Renal pelvis (tissue), 12 donors: ENCODE measurements at places on chromosomes 12 and 14. TPM values are rescaled to one million over a fixed set of nuclear protein-coding genes. Genes with fewer than 3 reads are reported as not detected.

DNA sequence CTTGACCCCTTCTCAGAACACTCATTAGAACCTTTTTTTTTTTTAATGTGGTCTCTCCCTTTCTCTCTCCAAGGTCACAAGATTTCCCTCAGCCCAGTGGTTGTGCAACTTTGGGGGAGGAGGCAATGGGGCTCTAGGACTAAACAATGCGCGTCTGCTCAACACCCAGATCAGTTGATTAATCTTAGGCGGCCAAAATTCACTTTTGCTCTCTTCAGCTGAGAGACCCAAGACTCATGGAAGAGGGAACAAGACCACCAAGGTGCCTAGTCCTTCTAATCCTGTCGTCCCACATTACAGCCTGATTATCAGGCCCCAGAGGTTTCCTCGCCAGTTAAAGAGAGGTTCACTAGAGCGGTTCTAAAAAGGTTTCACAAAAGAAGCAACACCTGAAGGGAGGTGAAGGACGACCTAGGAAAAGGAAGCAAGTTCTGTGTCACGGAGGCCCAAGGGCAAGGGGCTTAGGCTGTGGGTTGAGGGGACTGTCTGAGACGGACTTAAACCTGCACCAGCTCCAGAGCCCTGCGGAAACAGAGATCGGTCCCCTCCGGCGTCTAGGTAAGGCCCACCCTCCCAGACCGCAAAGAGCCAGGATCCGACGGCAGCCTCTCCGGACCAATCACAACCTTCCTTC, 824 bp upstream of the TARBP2 start:
- DNase-seq: no peak

DNA sequence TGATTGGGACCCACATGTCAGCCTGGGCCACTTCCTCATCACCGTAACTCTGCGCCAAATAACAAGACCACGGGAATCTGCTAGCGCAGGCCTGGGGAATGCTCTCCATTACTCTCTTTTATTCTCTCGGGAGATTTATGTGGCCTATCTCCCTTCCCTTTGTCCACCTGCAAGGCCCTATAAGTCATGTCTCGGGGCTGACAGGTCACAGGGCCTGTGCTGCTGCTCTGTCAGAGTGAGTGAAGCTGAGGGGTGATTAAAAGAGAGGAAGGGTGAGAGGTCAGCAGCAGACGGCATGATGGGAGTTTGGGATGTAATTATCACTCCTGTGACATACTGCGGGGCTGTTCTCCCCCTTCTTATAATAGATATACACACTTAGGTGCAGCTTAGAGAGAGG, 26.2 kb upstream of the GPATCH2L start:
- no peak for DNase-seq

DNA sequence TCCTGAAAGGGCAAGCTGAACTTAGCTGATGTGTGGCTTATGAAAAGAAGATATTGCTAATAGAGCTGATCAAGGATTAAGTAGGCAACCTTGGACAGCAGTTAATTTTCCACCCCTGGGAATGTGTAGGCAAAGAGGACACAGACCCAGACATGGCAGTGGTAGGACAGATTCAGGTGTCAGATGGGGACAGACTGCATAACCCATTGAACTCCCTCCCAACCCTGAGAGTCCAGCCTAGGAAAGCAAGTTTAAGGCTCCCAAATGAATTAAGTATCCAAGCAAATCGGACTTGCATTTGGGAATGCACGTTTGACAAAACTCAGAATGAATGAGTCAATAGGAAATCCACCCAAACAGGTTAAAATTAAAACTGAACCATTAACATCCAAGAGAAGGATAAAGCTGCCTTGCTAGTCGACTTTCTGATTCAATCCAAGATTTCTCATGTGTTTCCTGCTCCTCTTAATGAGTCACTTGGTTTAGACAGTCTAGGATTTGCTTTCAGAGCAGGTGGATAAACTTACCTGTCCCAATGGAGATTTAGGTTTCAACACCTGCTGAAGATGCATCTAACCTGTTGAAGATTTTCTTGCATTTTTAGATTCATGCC, 385.4 kb downstream of the CCDC91 start:
- DNase-seq: no peak

DNA sequence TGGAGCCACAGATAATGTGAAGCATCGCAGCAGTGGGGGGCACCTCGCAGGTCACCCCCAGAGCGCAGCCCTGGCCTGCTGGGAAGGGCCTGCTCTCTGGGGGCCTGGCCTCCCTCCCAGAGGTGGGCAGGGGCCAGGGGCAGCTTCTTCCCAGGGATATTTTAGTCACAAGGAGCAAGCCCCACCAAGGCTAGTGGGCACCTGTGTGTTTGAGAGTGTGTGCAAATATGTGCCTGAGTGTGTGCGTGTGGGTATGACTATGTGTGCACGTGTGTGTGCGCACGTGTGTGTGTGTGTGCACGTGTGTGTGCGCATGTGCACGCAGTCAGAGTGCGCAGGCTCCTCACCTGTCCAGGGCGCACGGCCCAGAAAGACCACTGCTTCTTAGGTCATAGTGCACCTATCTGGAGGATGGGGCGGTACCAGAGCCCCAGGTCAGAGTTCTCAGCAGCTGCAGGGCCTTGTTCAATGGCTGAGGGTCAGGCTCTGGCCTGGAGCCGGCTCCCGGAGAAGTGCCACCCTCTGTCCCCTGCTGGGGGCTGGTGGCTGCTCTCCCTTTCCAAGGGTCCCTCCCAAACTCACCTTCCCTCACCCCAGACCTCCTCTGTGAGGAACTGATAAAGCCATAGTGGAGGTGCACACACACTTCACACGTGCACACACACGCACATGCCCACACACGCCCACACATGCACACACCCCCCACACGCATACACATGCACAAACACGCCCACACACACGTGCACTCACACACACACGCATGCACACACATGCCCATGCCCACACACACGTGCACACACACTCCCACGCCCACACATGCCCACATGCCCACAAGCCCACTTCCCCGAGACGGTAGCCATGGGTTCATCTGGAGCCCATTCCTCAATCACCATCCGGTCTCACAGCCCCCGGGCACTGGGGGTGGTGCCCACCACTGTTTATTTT, 128.5 kb downstream of the KIF26A start:
- no peak for DNase-seq

- DNase-seq: no peak
Observed at GRCh38 chr12:41120211-41120610, 67.9 kb upstream of the PDZRN4 start.

DNA sequence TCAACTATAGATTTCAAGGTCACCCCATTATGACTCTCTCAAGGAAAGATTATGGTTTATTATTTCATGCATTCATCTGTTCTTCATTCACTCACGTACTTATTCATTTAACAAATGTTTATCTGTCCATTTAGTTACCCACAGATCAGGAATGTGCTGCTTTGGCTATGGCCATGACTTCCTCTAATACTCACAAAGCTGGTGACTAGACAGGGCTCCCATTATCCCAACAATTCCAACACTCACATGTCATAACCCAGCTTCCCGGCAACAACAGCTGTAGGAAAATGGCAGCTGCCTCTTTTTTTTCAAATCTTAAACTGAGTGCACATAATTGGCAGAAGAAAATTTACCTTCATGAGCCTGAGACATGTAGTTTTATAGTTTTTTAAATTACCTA, 190.8 kb upstream of the CCDC196 start:
- no peak for DNase-seq

DNA sequence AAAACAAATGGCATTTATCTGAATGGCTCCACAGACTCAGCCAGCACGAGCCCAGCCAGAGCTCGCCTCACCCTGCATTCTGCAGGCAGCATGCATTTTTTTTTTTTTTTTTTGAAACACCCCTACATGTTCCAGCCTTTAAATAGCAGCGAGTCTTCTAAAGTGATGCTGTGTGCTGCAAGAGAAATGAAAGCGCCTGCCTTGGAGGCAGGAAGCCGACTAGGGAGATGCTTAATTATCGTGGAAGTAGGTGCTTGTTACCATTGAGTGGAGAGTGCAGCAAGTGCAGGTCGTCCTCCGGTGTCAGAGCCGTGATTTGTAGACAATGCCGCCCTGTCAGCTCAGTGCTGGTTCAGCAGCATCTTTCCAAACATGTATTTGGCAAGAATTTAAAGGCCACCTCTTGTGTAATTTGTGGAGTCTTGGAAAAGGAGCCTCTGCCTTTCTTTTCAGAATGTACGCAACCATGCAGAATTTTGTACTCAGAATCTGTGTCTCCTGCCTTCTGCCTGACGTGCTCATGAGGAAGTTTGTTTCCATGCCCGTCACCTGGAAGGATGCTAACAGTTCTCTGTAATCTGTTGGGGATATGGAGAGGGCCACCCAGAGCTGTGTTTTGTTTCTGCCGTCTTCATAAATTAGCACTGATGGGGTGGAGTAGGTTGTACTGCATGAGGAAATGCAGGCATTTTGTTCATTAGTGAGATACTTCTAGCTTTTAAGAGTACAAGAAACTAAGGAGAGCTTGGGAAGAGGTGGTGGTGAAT, 345.9 kb upstream of the RGS6 start:
- no peak for DNase-seq

The TMTC1 gene
- polyA plus RNA-seq: 24.0 TPM

The KIF5A gene
- polyA plus RNA-seq: 0.68 TPM

The PCK2 gene
- polyA plus RNA-seq: 40.0 TPM
